ENCODE measurements at places on chromosomes 7 and 10.

DNA sequence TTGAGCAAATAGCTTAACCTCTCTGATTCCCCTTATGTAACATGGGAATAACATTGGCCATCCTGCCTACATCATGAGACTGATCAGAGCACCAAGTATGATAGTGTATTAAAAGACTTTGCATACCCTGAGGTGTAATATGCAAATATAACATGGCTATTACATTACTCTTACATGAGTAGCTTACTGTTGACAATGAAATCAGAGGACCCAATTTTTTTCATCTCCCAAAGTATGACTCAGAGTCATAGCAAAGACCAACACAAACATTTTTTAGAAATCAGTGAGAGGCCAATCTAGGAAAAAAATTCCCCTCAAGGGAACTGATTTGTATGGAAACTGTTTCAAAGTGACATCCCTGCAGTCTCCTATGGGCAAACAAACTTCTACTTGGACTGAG is 47.0 kb upstream of the TMEM140 start:
- no peak for DNase-seq

DNA sequence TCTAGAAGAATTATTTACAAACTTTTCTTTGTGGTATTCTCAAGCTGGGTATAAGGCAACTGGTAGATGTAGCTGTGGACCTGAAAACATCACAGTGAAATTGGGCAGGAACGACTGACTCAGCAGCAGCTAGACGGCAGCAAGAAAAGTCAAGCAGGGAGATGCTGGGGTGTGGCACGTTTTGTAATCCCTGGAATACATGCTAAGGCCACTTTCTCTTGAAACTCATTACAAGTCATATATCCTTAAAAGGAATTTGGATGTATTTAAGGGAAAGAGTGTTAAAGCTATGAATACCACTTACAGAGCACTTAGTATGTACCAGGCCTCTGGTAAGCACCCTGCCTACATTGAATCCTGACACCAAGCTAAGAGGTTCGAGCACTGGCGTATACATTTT is 17.4 kb downstream of the BEND7 start:
- DNase-seq = no peak

DNA sequence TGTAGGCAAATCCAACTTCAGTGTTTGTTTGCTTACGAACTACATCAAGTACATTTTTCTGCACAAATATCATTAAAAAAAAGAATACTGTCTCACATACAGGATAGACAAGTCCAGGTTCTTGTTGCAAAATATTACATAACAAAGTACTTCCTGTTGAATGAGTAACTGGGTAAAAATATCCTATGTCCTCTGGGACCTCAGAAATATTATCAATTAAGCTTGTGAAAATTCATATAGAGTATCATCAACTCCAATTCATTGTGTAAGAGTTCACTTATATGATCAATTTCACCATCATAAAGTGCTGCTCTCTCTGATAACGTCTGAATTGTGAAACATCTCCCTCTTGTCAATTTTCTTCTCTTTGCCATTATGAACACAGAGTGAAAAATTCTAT is 22.6 kb downstream of the HERC4 start:
- peak; percentile 49 for DNase-seq

DNA sequence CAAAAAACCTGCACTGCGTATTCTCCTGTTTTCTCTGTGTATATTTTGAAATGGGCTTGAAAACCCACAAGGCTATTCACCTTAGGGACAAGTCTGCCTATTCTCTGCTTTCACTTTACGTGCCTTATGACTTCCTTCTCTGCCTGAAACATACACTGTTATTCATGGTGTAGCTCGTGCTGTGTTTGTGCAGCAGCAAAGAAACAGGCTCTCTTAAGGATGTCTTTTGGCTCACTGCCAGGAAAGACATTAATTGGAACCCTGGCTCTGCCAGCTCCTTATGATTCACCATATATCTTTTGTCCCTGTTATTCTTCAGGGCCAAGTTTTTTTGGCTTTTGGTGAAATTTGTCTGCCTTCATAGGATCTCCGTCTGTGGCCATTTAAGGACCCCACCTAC is 92.4 kb downstream of the TMEM106B start:
- DNase-seq = no peak

DNA sequence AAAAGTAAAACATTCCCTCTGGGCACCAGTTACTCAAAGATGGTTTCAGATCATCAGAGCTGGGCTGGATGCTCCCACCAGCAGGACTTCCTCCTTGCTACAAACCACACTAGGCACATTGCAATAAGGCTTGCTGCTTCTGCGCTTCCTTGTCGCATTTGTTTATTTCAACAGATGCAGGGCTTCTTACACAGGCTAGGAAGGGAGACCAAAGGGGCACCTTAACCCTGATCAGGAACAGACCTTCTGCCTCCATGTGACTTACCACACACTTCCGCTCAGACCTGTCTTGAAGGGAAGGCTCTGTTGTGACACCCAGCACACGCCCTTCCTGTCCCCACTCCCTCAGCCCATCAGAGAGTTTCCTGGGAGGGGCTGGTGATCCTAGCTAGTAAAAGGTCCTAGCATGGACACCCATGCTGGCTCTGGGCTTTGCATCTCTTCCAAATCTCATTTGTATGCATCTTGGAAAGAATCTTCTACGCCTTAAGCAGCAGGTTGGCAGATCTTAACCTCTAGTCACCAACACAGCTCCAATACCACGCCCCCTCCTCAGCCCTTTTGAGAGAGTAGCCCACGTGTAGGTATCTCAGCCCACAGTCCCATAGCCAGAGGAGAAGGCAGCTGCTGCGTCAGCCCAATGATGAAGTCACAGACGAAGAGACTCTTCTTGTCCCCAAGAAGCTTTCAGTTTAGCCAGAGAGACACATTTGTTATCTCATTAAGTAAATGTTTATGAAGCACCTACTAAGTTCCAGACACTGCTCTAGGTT is 47.1 kb upstream of the SVIL start:
- peak; percentile 98 for DNase-seq

DNA sequence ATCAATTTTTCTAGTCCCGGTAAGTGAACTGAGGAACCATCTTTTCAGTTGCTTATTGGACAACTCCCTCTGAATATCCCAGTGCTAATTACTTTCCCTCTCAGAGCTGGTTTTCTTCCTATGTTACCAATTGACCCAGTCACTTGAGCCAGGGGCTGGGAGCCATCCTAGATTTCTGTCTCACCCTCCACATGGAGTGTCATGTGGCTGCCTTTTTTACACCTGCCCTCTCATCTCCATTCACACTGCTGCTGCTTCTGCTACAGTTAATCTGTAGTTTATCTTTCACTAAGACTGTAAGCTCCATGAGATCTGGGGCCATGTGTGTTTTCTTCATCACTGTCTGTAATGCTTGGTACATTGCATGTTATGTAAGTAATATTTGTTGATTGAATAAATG is 35.8 kb downstream of the VCL start:
- DNase-seq = no peak

DNA sequence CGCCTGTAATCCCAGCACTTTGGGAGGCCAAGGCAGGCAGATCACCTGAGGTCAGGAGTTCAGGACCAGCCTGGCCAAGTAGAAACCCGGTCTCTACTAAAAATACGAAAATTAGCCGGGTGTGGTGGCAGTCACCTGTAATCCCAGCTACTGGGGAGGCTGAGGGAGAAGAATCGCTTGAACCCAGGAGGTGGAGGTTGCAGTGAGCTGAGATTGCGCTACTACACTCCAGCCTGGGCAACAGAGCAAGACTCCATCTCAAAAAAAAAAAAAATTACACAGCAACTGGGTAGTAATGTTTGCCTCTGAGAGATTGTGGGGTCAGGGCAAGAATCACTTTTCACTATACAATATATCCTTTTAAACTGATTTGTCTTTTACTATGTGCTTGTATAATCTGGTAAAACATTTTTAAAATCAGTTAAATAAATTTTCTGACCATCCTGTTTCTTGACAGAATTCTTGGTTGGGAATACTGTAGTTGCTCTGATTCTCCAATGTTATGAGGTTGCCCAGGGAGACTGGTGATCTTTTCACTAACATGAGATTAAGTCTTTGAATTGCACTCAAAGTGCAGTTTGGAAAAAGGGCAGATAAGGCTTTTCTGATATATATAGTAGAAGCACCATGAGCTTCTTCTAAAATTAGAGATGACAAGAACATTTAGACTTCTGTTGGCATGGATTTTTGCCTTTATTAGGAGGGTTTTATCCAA is 1.5 kb downstream of the ENTPD7 start:
- no peak for DNase-seq

DNA sequence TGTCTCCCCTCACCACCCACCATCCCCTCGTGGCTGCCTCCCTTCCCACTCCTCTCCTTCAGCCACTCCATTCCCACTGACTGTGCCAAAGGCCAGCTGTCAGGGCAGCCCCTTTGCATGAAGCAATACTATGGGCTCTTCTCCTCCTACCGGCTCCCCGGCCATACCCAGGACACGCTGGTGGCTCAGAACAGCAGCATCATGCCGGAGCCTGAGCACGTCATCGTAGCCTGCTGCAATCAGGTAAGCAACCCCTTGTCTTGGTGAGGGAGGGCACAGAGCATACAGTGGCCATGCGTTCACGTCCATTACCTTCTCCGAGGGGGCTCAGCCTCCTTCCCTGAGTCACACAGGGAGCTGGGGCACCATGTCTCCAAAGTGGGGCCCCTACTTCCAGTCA is 11.6 kb downstream of the CHAT start:
- no peak for DNase-seq

DNA sequence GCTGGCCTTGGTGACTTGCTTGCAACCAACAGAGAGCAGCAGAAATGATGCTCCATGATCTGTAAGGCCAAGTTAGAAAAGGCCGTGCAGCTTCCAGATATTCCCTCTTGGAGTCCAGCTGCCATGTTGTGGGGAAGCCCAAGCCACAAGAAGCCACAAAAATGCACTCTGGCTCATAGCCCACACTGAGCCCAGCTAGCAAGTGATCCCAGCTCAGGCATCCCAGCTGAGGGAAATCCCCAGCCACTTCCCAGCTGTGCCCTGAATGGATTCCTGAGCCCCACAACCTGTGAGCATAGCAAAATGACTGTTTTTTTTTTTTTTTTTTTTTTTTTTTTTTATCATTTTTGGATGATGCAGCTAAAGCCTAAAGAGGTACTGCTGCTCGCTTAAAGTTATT is 11.1 kb upstream of the SDK1 start:
- no peak for DNase-seq

GRCh38 chr7:131688738-131689661 is 132.6 kb upstream of the PODXL start:
- DNase-seq = peak; percentile 14

- peak; percentile 98 for DNase-seq
These were observed 1.7 kb upstream of the ETV1 start for GRCh38 chr7:13990984-13991790.

GRCh38 chr10:28250782-28251181 is 52.1 kb downstream of the MPP7 start:
- DNase-seq = peak; percentile 5

DNA sequence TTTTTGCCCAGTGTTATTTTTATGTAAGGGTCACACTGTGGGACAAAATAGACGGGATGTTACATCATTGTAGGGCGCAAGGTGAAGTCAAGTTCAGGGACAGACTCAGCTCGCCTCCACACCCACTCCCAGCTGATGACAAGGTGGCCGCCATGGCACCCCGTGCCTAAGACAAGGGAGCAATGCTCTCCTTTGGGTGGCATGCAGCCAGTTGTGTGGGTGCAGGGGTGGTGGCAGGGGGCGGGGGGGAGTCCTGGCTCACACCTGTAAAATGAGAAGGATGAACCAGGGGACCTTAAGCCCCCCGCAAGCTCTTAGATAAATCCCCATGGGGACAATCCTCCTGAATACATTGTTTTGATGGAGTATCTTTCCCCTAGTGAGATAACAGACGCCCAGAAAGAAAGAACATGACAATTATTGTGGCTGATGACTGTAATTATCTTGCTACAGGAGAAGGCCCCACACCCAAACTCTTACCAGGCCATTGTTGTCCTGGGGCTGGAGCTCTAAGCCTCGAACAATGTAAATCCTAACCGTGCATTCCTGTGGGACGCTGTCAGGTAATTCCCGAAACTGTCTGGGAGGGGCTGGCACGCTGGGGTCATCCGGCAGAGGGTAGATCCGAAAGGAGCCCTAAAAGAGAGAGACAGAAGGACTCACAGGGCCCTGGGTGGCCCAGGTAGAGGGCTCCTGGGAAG is 148.7 kb downstream of the MYOF start:
- DNase-seq = no peak

GRCh38 chr10:436911-437665 is 252.4 kb downstream of the DIP2C start:
- no peak for DNase-seq

- DNase-seq = no peak
These were observed 370 bp downstream of the TMEM60 start for GRCh38 chr7:77797734-77798393.

DNA sequence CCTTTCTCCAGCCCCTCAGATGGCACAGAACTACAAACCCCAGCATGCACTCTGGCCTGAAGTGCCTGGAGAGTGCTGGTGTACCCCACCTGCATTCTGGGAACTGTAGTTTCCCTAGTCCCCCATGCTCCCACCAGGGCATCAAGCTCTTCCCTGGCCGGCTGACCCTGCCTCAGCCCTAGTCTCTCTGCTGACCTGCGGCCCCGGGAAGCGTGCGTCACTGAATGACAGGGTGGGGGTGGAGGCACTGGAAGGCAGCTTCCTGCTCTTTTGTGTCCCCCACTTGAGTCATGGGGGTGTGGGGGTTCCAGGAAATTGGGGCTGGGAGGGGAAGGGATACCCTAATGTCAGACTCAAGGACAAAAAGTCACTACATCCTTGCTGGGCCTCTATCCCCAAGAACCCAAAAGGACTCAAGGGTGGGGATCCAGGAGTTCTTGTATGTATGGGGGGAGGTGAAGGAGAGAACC is 2.1 kb downstream of the NOS3 start:
- no peak for DNase-seq

DNA sequence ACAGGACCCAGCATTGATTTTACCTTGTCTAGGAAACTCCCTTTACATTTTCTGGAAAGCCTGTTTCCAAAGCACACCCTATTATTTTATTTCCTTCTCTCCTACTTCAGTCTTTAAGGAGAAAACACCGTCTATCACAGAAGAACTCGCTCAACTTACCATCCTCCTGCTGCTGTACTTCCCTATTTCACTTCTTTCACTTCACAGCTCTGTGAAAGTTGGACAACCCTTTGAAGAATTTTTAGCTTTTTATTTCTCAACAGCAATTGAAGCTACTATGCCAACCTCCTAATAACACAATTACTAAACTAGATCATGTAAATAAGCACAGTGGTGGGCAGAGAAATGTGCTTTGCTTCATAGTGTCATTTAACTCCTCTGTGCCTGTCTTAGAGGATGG is 166.5 kb downstream of the TFEC start:
- DNase-seq = peak; percentile 79

GRCh38 chr10:15455456-15455855 is 84.4 kb upstream of the FAM171A1 start:
- DNase-seq = no peak

GRCh38 chr10:123608047-123608446 is 58.1 kb upstream of the GPR26 start:
- no peak for DNase-seq

DNA sequence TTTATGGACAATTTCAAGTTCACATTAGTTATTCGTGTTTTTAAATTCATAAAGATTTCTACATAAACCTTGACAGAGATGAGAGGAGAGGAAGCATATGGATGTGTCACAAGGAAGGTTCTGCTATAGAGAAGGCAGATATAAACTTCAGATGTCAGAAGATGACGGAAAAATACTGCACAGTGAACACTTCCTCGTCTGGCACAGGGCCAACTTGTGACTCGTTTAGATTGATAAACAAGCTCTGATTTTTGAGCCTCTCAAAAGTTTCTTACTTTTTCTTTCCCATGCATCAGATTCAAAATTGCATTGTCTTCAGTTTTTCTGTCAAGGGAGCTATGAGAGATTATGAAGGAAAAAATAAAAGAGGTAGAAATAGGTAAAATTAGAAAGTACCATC is 156.4 kb upstream of the MINDY3 start:
- DNase-seq = no peak

- DNase-seq = peak; percentile 42
These were observed 16.4 kb downstream of the PRKRIP1 start for GRCh38 chr7:102412548-102412947.
